Activated CD4-positive, alpha-beta T cell treated with anti-CD3 and anti-CD28 coated beads for 36 hours (primary cell): ENCODE measurements at places on chromosomes 7 and 10. TPM values are rescaled to one million over a fixed set of nuclear protein-coding genes. Genes with fewer than 3 reads are reported as not detected.

DNA sequence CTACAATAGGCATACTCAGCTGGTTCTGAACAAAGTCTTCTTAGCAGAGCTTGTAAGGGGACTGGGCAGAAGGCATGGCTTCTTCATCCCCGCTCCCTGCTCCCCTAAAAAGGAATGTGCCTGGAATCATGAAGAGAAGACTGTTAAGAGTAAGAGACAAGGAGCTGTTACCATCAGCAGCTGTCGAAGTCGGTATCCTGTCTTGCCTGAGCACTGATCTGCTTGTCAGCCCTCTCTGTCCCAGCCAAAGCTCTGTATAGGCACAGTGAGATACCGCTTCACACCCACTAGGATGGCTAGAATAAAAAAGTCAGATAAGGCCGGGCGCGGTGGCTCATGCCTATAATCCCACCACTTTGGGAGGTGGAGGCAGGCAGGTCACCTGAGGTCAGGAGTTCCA is 2.4 kb downstream of the ABLIM1 start:
- H3K36me3 ChIP-seq = no peaks in the 10 kb centered on the region
- no peak overlapping the region for H3K4me3 ChIP-seq
- H3K27ac ChIP-seq = no peak overlapping the region
- no peaks in the 10 kb centered on the region for H3K4me1 ChIP-seq
- DNase-seq = no peak

DNA sequence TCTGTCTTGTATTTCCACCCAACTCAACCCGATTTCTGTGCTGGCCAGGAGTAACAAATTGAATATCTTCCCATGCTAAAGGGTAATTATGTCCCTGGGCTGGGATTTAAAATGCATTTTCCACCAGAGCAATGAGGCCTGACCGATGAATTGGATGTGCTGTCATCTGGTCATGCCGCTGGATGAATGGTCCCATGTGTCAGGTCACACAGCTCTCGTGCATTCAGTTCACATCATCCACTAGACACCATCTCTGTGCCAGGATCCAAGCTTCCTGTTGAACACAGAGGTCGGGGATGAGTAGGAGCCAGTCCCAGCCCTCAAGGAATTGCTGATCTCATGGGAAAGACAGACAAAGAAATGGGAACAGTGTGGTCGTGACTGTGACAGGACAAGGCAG is 200.8 kb downstream of the ADRA2A start:
- no peak overlapping the region for H3K27ac ChIP-seq
- peaks cover 17% of the 10 kb centered on the region for H3K27me3 ChIP-seq
- H3K36me3 ChIP-seq = no peaks in the 10 kb centered on the region
- H3K4me1 ChIP-seq = no peaks in the 10 kb centered on the region

GRCh38 chr7:101104193-101104713 is 19.0 kb downstream of the TRIM56 start:
- H3K27ac ChIP-seq = no peak overlapping the region
- no peaks in the 10 kb centered on the region for H3K36me3 ChIP-seq
- H3K4me3 ChIP-seq = no peak overlapping the region

DNA sequence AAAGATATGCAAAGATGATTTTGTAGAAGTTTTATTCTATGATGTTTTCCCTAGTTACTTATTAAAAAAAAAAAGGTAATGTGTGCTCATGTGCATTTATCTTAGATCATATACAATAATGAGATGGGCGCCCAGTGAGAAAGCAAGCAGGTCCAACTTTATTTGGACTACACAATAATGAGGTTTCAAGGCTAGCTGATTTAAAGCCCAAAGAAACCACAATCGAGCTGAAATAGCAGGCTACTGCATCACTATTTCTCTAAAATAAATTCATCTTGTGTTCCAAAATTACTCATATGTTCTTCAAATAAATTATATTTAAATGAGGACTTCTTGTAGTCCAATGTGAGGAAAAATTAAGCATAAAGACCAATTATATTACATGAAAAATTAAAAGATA is 110.1 kb downstream of the JMJD1C start:
- peaks cover 34% of the 10 kb centered on the region for H3K4me1 ChIP-seq
- peak overlapping the region; percentile 40 for H3K27ac ChIP-seq
- H3K27me3 ChIP-seq = no peaks in the 10 kb centered on the region
- H3K4me3 ChIP-seq = no peak overlapping the region
- no peak for DNase-seq

GRCh38 chr10:48929413-48929990 is 10.1 kb downstream of the LRRC18 start:
- no peaks in the 10 kb centered on the region for H3K27me3 ChIP-seq
- no peak overlapping the region for H3K4me3 ChIP-seq
- no peak for DNase-seq
- no peak overlapping the region for H3K27ac ChIP-seq

GRCh38 chr7:93622036-93623033 is 47.8 kb upstream of the CALCR start:
- no peaks in the 10 kb centered on the region for H3K4me1 ChIP-seq
- H3K27ac ChIP-seq = no peak overlapping the region
- no peaks in the 10 kb centered on the region for H3K27me3 ChIP-seq
- no peak for DNase-seq
- H3K36me3 ChIP-seq = no peaks in the 10 kb centered on the region
- H3K4me3 ChIP-seq = no peak overlapping the region

GRCh38 chr10:15896654-15897053 is 36.3 kb upstream of the MINDY3 start:
- no peaks in the 10 kb centered on the region for H3K4me1 ChIP-seq
- no peak for DNase-seq
- no peak overlapping the region for H3K4me3 ChIP-seq
- no peak overlapping the region for H3K27ac ChIP-seq
- H3K27me3 ChIP-seq = peaks cover 32% of the 10 kb centered on the region
- no peaks in the 10 kb centered on the region for H3K36me3 ChIP-seq

DNA sequence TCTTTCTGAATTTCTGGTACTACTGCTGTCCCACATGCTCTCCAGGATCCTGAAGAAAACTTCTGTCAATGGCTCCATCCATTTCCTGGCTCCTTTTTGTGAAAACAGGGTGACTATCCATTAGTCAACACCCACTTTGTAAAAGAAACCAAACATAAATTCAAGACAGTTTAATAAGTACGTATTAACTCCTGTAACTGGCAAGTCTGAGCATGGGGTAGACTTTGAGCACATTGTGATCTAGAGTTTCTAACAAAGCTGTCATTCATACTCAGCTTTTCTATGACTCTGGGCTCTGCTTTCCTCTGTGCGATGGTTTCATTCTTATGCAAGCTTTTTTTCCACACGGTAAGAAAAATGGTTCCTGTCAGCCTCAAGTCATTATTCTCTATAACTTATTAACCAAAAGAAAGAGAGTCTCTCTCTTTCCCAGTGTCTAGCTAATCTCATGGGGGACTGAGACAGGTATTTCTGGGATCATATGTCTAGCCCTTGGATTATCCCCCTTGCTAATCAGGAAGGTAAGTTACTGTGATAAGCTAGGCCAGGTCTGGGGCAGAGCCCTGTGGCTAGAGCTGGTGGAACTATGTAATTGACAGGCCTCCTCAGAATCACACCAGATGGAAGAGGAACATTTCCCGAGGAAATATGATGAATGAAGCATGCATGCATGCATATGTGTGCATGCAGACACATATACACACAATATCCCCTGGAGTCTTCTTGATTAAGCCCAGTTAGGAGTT is 98.5 kb downstream of the GNAI1 start:
- H3K27ac ChIP-seq = no peak overlapping the region
- peaks cover 5% of the 10 kb centered on the region for H3K4me1 ChIP-seq
- no peaks in the 10 kb centered on the region for H3K27me3 ChIP-seq
- H3K4me3 ChIP-seq = no peak overlapping the region

- no peaks in the 10 kb centered on the region for H3K4me1 ChIP-seq
- H3K27ac ChIP-seq = no peak overlapping the region
- no peaks in the 10 kb centered on the region for H3K36me3 ChIP-seq
- peaks cover 6% of the 10 kb centered on the region for H3K27me3 ChIP-seq
- no peak for DNase-seq
Observed at GRCh38 chr7:38934051-38934450, 25.1 kb upstream of the VPS41 start.

DNA sequence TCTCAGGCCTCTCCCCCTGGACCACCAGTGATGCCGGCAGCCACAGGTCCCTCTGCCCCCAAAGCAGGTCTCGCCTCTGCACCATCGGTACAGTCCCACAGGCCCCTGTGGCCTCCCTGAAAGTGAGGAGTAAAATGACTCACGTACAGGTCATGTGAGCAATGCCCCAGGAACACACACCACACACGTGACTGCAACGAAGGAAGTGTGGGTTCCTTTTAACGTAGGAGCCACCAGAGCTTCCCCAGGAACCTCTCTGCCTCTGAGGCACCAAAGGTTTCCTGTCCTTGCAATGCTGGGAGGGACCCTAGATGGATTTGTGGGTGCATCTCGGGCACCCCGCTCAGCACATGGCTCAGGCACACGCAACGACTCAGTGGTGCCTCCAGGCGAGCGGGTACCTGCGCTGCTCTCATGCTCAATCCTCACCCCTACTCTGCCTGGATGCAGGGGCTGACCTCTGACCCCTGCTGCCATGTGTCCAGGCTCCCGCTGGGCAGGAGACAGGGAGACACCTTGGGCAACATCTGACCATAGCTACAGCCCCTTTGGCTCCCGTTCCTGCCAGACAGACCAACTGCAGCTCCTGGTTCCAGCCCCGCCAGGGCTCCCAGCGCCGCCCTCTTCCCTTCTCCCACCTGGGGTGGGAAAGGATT is 120.7 kb downstream of the PRKAG2 start:
- H3K4me1 ChIP-seq = peaks cover 25% of the 10 kb centered on the region
- peaks cover 6% of the 10 kb centered on the region for H3K36me3 ChIP-seq
- peak; percentile 80 for DNase-seq
- peak overlapping the region; percentile 88 for H3K27ac ChIP-seq

GRCh38 chr10:31034098-31034909 is 2.6 kb upstream of the ZNF438 start:
- H3K4me3 ChIP-seq = no peak overlapping the region
- H3K4me1 ChIP-seq = peaks cover 18% of the 10 kb centered on the region
- no peaks in the 10 kb centered on the region for H3K36me3 ChIP-seq
- DNase-seq = no peak

- DNase-seq = no peak
- H3K36me3 ChIP-seq = peaks cover 40% of the 10 kb centered on the region
- H3K27ac ChIP-seq = no peak overlapping the region
- H3K4me1 ChIP-seq = peaks cover 65% of the 10 kb centered on the region
Observed at GRCh38 chr10:96579133-96579532, 7.7 kb downstream of the TM9SF3 start.

DNA sequence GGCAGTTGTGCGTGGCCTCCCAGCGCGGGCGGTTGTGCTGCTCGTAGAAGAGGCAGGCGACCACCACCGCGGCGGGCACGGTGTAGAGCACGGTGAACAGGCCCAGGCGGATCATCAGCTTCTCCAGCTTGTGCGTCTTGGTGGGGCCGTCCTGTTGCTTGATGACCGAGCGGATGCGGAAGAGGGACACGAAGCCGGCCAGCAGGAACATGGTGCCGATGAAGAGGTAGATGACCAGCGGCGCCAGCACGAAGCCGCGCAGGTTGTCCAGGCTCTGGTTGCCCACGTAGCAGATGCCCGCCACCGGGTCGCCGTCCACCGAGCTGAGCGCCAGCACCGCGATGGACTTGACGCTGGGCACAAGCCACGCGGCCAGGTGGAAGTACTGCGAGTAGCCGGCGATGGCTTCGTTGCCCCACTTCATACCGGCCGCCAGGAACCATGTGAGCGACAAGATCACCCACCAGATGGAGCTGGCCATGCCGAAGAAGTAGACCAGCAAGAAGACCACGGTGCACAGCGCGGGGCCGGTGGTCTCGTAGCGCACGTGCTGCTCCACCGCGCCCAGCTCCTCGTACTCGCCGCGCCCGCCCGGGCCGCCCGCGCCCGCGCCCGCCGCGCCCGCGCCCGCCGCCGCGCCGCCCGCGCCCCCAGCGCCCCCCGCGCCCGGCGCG is 2.2 kb downstream of the FZD8 start:
- peaks cover 20% of the 10 kb centered on the region for H3K4me1 ChIP-seq
- H3K4me3 ChIP-seq = peak overlapping the region; percentile 48

Gene PNLIPRP2
- total RNA-seq = not detected

Gene AKR1B15
- not detected for total RNA-seq

Gene BTBD16
- total RNA-seq = not detected

Gene MMP21
- not detected for total RNA-seq

Gene BAMBI
- total RNA-seq = 0.16 TPM

Gene PGAM2
- not detected for total RNA-seq

Gene DPYSL4
- total RNA-seq = 15.0 TPM

Gene OLAH
- 0.16 TPM for total RNA-seq

Gene ST8SIA6
- not detected for total RNA-seq

Gene GJD4
- not detected for total RNA-seq

Gene SOSTDC1
- total RNA-seq = not detected

Gene CLDN3
- total RNA-seq = not detected

Gene OR6B1
- not detected for total RNA-seq

Gene SPACDR
- 3.5 TPM for total RNA-seq
